ENCODE measurements at places on chromosomes 7 and 10. TPM values are rescaled to one million over a fixed set of nuclear protein-coding genes. Genes with fewer than 3 reads are reported as not detected.

Gene TYW1B
- polyA plus RNA-seq: 0.73 TPM

Gene CALHM3
- polyA plus RNA-seq: not detected

Gene CCNJ
- polyA plus RNA-seq: 4.8 TPM

GRCh38 chr7:11447106-11447505 lies 384.9 kb downstream of the THSD7A start:
- no peak for DNase-seq

DNA sequence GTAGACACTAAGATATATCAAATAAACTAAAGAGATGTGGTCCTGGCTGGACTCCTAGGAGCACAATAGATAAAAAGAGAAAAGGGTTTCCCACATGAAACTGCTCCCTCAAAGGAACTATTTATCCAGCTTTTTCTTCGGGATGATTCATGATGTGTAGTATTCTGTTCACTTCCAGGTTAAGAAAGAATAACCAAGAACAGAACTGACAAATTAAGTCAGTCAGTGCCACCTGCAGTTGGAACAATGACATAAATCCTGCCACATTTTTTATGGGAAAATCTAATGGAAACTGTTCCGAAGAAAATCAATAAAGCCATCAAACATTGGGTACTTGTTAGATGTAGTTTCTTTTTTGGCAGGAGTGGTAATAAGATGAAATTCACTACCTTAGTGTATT lies 87.1 kb downstream of the POLR1F start:
- DNase-seq: peak; percentile 0

DNA sequence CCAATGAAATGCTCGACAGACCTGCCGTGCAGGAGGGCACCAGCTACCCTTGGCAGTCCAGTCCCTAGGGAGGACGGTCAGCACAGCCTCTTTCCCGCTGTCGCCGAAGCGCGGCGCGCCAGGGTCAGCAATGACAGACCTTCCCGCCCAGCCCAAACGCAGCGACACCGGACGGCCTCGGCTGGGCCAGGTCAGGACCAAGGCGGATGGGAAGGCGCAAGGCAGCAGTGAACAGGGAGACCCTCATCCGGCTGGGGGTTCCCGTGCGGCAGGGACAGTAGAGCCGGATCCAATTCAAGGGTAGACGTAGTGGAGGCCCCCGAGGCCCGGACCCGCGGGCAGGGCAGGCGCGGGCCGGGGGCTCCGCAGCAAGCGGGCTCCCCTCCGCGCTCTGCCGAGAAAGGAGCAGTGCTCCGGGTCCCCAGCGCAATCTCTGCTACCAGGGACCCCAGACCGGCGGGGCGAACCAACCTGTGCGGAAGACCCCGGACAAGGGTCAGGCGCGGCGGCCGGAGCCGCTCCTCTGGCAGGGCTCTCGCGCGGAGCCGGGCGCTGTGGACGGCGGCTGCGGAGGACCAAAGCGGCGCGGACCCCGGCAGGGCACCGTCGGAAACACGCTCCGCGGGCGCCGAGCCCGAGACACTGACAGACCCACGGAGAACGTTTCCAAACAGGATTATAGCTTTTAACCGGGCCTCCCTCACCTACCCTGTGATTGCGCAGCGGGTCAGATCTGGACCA lies at the start of gene SEC31B:
Gene SEC31B, minus strand, starts transcription at position 551 of the 741 bp plus-strand sequence. CDS start 2,909 bp downstream, outside the sequence.
- no peak for DNase-seq

DNA sequence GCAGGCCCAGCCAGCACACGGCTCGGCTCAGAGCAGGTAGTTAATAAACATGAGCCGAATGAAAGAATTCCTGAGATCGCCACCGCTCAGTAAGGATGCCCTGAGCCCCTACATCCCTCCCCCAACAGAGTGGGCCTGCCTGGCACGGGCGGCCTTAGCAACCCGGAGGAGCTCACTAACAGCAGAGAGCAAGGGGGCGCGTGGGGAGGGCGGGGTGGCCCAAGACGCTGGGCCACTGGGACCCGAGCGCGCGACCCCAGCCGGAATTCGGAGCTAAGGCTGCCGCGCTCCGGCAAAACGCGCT lies 403 bp upstream of the ENO4 start:
- DNase-seq: no peak

GRCh38 chr10:110558041-110558440 lies 9.5 kb upstream of the SMC3 start:
- no peak for DNase-seq

DNA sequence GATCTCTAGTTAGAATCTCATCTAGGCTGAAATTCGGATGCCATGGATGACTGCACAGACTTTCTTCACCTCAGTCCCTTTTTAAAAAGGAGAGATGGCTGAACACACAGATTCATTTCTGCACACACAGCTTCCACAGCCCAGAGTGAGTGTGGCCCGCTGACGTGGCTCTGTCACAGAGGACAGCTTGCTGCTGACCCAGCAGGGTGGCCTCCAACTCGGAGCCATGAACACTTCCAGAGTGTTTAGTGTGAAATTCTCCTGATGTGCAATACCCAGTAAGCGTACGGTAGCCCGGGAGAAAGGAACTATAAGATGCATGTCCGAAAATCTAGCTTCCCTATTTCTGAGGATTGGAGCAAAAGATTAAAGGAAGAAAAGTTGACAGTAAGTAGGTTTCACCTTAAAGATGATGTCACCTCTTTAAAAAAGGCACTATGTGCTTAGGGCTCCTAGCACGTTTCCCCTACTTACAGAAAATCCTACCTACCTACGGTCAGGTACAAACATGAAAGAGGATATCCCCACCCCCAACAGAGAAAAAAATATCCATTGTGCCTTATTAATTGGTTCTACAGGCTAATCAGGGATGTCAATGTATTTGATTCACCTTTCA lies 162.2 kb downstream of the RAPGEF5 start:
- no peak for DNase-seq

DNA sequence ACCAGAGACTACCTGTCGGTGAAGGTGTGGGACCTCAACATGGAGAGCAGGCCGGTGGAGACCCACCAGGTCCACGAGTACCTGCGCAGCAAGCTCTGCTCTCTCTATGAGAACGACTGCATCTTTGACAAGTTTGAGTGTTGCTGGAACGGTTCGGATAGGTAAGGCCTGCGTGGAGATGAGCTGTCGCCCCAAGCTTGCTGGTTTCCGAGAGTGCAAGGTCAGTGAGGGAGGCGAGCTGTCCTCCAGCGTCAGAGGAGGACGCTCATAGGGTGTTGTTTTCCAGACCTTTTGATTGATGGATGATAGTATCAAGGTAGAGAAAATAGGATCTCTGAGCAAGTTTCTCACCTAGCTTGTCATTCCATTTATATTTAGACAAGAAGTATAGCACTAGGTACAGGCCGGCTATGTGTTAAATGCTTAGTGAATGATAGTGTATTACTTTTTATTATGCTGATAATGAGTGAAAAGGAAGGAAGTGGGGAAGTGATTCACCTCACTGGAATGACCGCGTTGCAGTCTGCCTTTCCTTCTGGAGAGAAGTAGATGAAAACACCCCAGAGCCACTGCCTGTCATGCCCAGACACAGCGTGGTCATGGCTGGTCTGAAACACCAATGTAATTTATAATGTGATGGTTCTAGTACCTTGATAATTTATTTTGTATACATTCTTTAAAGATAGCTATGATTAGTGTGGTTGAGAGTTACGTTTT lies 33.9 kb downstream of the BNIP3 start:
- DNase-seq: peak; percentile 78

Data from IMR-90 (cell line).